ENCODE measurements at places on chromosomes 13 and 19.

DNA sequence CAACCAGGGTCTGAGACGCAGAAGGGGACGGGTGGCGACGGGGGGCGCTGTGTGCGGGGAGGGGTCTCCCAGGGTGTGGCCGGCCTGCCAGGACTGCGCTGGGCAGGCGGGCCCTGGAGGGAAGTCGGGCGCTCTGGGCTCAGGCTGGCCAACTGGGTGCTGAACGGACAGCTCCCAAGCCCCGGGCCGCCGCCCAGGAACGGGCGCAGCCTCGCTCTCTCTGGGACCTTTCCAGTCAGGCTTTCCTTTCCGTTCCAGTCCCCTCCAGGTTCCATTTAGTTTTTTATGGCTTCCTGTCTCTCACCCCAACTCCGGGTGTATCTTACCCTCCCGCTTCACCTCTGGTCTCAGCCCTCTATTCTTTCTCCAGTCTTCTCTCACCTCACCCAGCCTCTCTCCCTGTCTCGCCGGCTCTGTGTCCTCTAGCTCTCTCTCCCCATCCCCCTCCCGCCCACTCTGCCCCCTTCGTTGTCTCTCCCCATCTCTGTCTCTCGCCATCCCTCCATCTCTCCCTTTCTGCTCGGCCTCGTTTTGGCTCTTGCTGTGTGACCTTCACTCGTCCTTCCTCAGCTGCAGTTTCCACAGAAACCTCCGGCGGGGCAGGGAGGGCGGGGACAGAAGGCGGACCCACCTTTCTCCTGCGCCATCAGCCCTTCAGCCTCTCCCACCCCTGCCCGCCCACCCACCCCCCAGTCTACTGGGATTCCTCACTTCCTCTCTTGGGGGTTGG, 3.3 kb upstream of the ATP1A3 start:
- no peak for DNase-seq

DNA sequence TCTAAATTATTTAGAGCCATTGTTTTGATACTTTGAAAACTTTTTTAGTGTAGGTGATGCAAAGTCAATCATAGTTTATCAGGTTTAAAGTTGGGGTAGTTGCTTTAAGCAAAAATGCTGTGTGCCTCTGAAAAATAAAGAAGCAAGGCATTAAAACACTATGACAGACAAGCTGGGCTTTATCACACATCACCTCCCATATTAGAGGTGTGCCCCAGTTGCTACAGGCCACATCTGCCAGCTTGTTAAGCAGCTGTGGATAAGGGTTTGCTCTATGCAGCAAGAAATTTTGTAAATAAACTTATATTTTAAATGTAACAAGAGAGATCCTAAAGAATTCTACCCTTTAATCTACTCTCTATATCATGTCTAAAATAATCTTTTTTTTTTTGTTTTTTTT, 255.8 kb downstream of the B3GLCT start:
- DNase-seq: no peak

- DNase-seq: no peak
These were observed 17.7 kb downstream of the MIER2 start for GRCh38 chr19:326871-327270.

DNA sequence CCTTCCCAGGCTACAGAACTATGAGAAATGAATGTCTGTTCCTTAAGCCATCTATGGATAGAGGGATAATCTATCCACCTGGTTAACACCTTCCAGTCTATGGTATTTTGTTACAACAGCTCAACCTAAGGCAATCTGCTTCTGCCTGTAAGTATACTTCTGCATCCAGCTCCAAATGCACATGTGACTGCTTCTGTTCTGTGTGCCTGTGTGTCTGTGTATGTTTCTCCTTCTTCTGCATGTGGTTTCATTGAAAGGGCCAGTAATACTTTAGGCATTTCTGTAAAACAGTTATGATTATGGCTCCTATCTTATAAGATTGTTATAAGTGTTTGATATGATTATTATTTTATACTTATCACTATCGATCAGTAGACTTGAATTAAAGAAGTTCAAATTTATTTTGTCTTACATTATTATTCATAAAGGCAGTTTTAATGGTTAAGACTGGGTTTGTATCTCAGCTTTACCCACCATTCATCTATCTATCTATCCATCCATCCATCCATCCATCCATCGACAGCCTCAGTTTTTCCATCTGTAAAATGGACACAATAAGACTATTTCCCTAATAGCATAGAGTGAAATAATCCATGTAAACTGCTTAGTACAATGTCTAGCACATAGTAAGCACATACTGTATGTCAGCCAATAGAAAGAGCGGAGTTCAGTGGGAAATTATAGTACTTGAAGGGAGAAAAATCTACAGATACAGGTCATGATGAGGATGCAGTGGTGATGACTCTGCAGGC, 37.5 kb upstream of the TM9SF2 start:
- DNase-seq: no peak

GRCh38 chr19:54573330-54573872, at the start of gene LILRA2:
Gene LILRA2, plus strand, starts transcription at chr19:54573790. Its CDS starts 89 bp downstream, at chr19:54573879.
- no peak for DNase-seq

DNA sequence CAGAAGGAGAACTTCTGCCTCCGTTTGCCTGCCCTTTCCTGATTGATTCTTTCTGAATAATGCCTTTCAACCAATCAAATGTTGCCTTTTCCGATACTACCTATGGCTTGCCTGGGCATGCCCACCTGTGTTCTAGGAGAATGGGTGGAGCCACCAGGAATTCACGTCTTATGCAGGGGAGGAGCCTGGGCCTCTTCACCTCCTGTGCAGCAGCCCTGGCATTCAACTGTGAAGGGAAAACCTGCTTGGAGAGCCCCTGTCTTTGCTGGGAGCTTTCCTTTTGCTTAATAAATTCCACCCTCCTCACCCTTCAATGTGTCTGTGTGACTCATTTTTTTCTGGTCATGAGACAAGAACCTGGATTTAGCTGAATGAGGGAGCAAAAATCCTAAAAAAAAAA, 730.7 kb downstream of the UQCRFS1 start:
- DNase-seq: no peak

GRCh38 chr13:90768116-90768515, 579.4 kb upstream of the MIR17HG start:
- DNase-seq: no peak

DNA sequence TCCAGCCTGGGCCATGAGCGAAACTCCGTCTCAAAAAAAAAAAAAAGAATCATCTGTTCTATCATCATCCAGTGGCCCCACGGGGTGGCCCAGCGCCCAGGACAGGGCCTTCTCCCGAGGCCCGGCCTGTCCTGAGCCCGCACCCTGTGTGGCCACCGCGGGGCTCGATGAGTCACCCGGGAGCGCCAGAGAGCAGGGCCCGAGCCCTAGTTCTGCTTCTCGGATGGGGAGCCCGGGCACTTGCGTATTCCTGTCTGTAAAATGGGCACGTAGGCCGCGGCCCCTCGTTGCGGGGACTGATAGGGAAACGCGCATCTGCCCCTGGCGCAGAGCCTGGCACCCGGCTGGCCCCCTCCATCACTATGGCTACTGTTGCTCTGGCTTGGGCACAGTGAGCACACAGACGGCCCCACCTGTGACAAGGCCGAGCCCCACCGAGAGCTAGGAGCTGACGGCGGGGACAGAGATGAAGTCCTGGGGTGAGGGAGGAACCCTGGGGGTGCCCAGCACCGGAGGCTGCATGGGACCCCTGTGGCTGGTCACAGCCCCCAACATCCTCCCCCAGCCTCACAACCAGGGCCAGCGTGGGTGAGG, 21.3 kb upstream of the UQCR11 start:
- DNase-seq: no peak

- DNase-seq: no peak
These were observed 177.4 kb downstream of the OXGR1 start for GRCh38 chr13:96816874-96817273.

- DNase-seq: no peak
These were observed 2.6 kb downstream of the SIGLEC5 start for GRCh38 chr19:51627491-51628138.

GRCh38 chr13:30421093-30422053, 920 bp upstream of the UBE2L5 start:
- peak; percentile 9 for DNase-seq

- no peak for DNase-seq
These were observed 119.2 kb upstream of the IPO5 start for GRCh38 chr13:97834250-97834649.

GRCh38 chr19:6716610-6716970, 3.9 kb downstream of the C3 start:
- no peak for DNase-seq

GRCh38 chr13:40540328-40541044, 126.0 kb downstream of the FOXO1 start:
- DNase-seq: no peak

GRCh38 chr13:68026077-68026476, 795.9 kb upstream of the PCDH9 start:
- no peak for DNase-seq

DNA sequence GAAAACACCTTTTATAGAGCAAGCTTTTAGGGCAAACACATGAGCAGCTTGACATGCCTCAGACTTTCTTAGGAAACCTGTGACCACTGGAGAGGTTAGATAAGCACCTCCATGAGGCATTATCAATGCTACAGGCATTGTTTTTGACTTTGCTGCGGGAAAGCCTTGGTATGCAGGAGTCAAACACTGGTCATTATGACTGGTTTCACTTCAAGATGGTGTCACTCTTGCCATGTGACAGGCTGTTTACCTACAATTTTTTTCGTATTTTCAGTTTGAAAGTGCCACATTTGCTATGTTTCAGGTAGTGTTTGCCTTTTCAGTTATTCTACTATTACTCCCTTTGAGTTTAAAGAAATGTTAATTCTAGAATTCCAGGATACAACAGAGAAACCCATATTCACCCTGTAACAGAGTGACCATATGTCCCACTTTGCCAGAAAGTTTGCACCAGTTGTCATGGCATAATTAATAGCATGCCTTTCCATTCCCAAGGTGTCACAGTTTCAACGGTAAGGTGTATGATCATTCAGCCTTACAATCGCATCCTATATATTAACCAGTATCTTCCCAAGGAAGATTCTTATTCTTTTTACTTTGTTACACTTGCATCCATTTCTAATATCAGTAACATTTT, 33.0 kb downstream of the USP12 start:
- no peak for DNase-seq

- no peak for DNase-seq
These were observed 24.2 kb downstream of the GAS6 start for GRCh38 chr13:113839536-113840204.

- DNase-seq: no peak
These were observed 26.7 kb upstream of the TDRD3 start for GRCh38 chr13:60370343-60370742.

DNA sequence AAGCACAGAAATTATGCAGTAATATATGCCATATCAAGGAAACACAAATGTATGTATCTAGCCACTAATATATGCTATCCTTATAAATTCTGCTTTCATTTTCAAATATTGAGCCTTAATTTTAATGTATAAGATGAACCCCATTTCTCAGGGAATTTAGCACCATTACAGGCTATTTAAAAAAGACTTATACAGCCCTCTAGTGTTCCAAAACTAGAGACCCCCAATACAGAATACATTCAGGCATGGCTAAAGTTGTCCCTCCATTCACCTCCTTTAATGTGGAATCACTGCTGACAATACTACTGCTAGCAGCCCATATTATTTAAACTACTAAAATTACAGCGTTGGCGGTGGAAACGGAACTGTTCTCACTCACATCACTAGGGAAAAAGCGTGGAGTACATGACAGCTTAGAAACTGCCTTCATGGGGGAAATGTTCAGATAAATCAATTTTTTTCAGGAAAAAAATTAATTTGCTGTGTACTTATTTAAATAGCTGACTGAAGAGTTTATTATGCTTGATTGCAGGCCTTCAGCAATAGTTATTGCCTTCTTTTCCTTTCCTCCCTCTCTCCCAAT, 541.0 kb downstream of the PCDH9 start:
- DNase-seq: no peak

- no peak for DNase-seq
These were observed 28.7 kb downstream of the TMEM255B start for GRCh38 chr13:113787694-113788093.

- DNase-seq: no peak
These were observed 75.9 kb downstream of the ESD start for GRCh38 chr13:46721054-46721453.

- no peak for DNase-seq
These were observed 2.5 kb downstream of the COX6B1 start for GRCh38 chr19:35650581-35650980.

- DNase-seq: peak; percentile 53
These were observed 590 bp upstream of the LGI4 start for GRCh38 chr19:35135389-35135909.

DNA sequence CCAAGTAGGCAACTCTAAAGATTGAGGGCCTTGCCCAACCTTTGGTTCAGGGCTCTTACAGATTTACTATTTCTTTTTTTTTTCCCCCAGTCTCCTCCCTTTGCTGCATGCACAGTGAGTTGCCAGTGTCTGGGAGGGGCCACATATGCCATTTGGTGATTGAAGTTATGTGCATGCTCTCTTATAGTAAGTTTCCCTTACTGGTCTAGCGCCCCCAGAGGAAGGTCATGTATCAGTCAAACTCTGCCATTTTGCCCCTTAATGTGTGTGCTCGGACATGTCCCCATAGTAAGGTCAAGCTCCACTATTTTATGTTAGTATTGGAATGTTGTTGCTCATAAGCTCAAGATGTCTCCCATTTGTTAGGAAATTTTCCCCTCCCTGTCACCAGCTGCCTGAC, 1138.0 kb upstream of the SLC10A2 start:
- DNase-seq: no peak

DNA sequence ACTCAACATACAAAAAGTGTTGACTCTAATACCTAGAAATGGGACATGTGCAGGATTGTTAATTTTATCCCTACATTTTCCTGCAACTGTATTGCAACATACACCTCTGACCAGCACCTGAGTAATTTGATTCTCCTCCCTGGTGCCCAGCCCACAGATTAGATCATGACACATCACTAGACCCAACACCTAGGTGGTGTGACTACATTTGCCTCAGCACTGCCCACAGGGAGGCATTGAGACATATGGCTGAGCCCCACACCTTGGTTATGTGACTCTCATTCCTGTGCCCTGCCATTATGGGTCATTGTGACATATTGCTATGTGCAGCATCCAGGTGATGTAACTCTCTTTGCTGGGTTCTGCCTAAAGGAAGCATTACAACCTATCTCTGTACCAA, 13.2 kb upstream of the ZNF254 start:
- no peak for DNase-seq

DNA sequence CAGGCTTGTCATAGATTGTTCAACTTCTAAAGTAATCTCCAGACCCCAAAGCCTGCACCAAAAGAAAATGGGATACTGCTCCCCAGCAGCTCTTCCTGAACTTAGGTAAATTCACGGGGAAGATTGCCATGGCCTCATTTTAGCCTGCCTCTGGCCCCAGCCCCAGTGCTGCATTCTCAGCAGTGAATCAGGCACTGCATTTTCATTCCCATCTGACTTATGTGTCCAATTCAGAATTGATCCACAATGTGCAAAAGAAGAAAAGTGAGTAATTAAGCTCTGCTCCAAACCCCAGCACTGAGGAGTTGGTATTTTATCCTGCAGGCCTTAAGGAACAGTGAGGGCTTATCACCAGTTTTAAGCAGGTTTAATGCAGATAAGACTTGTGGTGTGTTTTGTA, 176.4 kb downstream of the KCTD12 start:
- no peak for DNase-seq

- DNase-seq: no peak
These were observed at the start of gene BTBD2 for GRCh38 chr19:2015608-2015950. Gene BTBD2, minus strand, starts transcription at chr19:2015714. Its CDS starts 11 bp downstream, at chr19:2015703.

- no peak for DNase-seq
These were observed 1.7 kb upstream of the IFT88 start for GRCh38 chr13:20565115-20565736.

Data from stimulated activated CD8-positive, alpha-beta memory T cell treated with anti-CD3 and anti-CD28 coated beads, Interleukin-15, amount 100 ng/mL, for 48 hours (primary cell).